ENCODE measurements at places on chromosomes 13 and 19. TPM values are rescaled to one million over a fixed set of nuclear protein-coding genes. Genes with fewer than 3 reads are reported as not detected.

The TEAD2 gene
- 13.9 TPM for total RNA-seq

The PCDH8 gene
- total RNA-seq: not detected

The WDR88 gene
- not detected for total RNA-seq

The CKAP2 gene
- 24.2 TPM for total RNA-seq

The ZNF66 gene
- 1.9 TPM for total RNA-seq

The EDDM13 gene
- not detected for total RNA-seq

The DENND1C gene
- not detected for total RNA-seq

The CPT1C gene
- 16.6 TPM for total RNA-seq

The ZNF486 gene
- total RNA-seq: 5.8 TPM

The DCT gene
- not detected for total RNA-seq

The IFNL1 gene
- not detected for total RNA-seq

The TPT1 gene
- 2,164 TPM for total RNA-seq

The C13orf46 gene
- total RNA-seq: 6.6 TPM
